Epithelial cell of esophagus (primary cell): ENCODE measurements at places on chromosomes 3 and 15.

GRCh38 chr3:152780553-152780952 is 54.4 kb upstream of the P2RY1 start:
- peak; percentile 40 for DNase-seq

DNA sequence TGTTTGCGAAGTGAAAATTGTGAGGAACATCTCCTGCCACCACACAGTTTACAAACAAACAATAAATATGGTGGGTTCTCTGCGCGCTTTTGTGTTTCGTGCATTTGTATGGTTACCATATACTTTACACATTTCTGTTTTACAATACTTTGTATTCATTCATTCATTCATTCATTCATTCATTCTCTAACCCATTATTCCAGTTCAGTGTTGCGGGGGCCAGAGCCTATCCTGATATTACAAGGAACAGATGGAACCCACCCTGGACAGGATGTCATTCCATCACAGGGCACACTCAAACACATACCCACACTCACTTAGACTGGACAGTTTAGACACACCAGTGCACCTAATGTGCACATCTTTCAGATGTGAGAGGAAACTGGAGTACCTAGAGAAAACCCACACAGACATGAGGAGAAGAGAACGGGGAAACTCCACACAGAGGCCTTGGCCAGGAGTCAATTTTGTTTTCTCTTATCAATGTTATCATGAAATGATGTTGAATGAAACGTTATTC is 160.5 kb downstream of the FNDC3B start:
- DNase-seq, result no peak

- DNase-seq, result no peak
Observed at GRCh38 chr3:48832684-48833083, 15.0 kb downstream of the PRKAR2A start.

GRCh38 chr3:170889630-170890029 is 18.8 kb downstream of the EIF5A2 start:
- DNase-seq, result no peak

GRCh38 chr3:194328053-194328657 is 23.0 kb downstream of the CPN2 start:
- DNase-seq, result peak; percentile 91

DNA sequence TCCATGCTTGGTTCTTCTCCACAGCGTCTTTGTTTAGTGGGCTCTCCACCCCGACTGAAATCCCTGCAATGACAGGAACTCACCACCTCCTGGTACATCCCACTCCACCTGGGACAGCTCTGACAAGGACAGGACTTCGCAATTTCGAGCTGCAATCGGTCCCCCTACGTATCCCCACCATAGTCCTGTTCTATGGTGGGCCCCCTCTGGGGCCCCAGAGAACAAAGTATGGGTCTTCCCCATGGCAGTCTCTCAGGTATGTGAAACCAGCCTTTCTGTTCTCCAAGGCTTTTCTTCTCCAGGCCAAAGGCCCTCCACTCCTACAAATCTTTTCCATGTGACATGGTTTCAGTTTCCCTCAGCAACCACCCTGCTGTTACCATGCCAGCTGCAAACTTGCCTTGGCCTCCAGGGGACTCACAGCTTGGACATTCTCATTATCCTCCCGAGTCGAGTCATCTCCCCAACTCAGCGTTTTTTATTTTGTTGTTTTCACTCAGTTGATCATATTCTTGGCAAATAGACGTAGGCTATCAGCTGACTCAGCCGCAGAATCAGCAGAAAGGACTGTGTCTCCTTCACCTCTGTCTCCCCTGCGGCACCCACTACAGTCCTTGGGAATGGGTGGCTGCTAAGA is 233.3 kb downstream of the OPA1 start:
- peak; percentile 76 for DNase-seq

GRCh38 chr15:39512643-39513042 is 68.2 kb upstream of the THBS1 start:
- DNase-seq, result no peak
